Activated CD4-positive, alpha-beta memory T cell treated with anti-CD3 and anti-CD28 coated beads for 36 hours (primary cell): ENCODE measurements at places on chromosomes 11 and 22. TPM values are rescaled to one million over a fixed set of nuclear protein-coding genes. Genes with fewer than 3 reads are reported as not detected.

GRCh38 chr11:61297746-61298145 is 2.6 kb upstream of the VWCE start:
- DNase-seq: no peak

DNA sequence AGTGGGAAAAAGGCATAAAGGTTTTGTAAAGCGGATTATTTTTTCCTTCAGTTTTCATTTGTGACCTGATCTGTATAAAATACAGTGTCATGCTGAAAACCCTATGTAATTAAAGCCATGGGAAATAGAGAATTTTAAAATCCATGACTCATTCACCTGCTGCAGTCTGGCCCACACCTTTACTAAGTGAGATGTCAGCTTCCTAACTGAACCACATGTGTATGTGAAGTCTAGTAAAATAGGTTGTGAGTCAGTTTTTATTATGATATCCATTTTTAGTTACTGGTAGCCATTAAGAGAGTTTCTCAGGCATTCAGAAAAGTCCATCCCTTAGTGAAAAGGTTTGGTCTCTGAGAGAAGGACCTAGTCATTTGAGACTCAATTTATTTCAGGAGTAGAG is 60.9 kb downstream of the TRIM44 start:
- DNase-seq: no peak

Gene KCNJ11
- 0.10 TPM for total RNA-seq

Gene OR52N1
- not detected for total RNA-seq

Gene FOSL1
- total RNA-seq: 17.1 TPM
